Upper lobe of right lung (tissue), 1 donor: ENCODE measurements at places on chromosomes 2 and 18.

DNA sequence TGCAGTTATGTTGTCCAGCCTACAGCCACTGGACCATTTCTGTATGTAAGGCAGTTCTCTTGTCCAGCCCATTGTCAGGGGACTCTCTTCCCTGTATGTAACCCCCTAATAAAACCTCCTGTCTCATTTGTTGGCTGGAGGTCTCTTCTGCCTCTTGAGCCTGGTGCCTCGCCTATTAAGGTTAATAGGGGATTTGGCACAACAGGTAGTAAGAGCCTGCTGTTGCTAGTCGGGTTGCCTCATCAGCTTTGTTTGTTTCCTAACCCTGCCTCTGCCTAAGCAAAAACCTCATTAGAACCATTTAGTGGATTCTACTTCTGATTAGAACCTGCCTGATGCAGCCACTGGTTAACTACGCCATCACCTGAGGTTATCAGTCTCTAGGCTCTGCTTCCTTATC lies 62.2 kb upstream of the STPG4 start:
- H3K27me3 ChIP-seq: no peaks in the 10 kb centered on the region
- no peak overlapping the region for H3K27ac ChIP-seq
- no peaks in the 10 kb centered on the region for H3K4me1 ChIP-seq

DNA sequence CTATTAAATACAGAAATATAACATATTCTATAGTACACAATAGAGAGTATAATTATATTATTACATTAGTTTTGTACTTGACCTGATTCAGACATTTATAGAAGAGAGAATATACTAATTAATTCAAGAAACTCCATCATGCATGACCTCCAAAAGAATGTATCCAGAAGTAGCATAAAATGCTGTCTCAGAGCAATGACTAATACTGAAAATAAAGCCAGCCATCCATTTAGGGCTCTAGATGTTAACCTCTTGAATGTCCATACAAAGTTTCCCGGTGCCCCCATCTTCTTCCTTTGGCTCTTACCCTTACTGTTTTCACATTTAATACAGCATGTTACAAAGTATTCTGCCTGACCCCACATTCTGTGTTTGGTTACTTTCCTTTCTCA lies 102.0 kb downstream of the ARHGAP15 start:
- no peak for DNase-seq
- H3K27me3 ChIP-seq: no peaks in the 10 kb centered on the region
- no peak overlapping the region for H3K4me3 ChIP-seq
- H3K36me3 ChIP-seq: no peaks in the 10 kb centered on the region

DNA sequence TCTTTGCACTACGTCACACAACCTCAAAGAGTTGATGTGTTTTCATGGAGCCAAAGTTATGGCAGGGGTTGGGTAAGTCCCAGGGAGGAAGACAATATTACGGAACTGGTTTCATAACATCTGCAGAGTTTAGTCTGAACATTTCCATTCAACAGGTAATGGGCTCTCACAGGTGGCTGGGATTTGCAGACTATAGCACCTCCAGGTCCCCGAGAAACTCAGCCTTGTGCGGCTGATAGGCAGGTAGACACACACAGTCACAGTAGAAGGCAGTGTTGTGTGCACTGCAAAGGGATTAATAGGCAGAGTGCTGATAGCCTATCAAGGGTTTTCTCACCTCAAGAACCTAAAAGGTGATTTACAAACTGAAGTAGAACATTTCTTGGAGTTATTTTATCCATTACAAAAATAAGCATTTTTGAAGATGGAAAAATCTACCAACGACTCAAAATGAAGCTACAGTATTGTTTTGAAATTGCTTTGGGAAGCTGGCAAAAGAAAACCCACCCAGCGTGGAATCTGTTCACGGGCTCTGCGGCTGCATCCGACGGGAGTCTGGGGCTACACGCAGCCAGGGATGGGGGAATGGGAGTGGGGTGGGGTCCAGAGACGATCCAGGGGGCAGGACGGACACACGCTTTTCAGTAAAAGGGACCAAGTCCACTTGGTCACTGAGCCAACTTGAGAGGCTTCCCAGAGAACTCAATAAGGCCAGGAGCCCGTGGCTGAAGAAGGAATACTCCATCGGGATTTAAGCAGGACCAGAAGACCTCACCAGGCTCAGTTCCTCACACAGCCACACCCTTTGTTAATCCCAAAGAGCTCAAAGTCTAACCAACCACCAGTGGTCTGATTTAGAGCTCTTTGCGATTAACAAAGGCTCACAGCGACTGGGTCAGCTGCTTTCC lies 82.9 kb downstream of the CHRNA1 start:
- H3K4me1 ChIP-seq: no peaks in the 10 kb centered on the region
- H3K36me3 ChIP-seq: no peaks in the 10 kb centered on the region
- peak overlapping the region; percentile 89 for H3K4me3 ChIP-seq
- DNase-seq: no peak
- no peaks in the 10 kb centered on the region for H3K27me3 ChIP-seq
- peak overlapping the region; percentile 77 for H3K27ac ChIP-seq

DNA sequence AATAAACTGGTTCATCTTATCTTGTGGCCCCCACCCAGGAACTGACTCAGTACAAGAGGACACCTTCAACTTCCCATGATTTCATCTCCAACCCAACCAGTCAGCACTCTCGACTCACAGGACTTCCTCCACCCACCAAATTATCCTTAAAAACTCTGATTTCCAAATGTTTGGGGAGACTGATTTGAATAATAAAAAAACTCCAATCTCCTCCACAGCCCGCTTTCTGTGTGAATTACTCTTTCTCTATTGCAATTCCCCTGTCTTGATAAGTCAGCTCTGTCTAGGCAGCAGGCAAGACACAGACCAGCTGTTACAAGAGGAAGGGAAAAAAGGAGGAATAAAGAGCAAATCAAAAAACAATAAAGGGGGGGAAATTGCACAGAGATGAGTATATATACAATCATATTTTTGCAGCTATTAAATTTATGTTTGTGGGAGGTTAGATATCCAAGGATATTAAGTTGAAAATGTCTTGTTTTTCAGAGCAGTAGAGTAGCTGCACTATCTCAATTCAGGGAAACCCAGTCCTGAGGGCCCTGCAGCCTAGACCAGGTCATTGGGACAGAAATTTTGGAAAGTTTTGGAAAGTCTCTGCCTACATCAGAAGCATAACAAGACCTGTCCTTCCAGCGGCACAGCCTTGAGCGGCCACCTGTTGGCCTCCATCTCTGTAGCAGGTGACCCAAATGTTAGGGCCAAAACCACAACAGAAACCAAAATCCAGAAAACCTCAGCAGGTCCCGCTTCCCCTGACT lies 32.8 kb upstream of the SIGLEC15 start:
- no peaks in the 10 kb centered on the region for H3K36me3 ChIP-seq
- no peaks in the 10 kb centered on the region for H3K4me1 ChIP-seq
- H3K4me3 ChIP-seq: no peak overlapping the region
- no peak for DNase-seq
- H3K27me3 ChIP-seq: no peaks in the 10 kb centered on the region

DNA sequence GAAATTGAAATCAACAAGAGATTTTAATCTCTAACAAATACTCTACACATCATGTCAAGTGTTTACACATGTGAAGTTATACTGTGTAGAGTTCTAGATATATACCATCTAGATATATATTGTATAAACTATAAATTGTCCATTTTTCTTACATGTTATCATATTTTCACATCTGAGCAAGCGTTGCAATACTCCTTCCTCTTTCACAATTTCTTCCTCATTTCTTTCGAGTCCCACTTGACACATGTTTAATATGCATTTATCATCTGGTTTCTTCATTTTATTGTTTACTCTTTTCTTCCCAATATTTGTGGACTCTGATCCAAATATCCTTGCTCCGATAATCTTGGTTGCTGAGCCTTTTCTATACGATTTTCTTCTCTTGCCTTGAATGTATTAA lies 50.2 kb downstream of the UNC80 start:
- H3K27ac ChIP-seq: no peak overlapping the region
- no peaks in the 10 kb centered on the region for H3K27me3 ChIP-seq
- no peaks in the 10 kb centered on the region for H3K4me1 ChIP-seq
- H3K36me3 ChIP-seq: no peaks in the 10 kb centered on the region
- DNase-seq: no peak

- H3K36me3 ChIP-seq: no peaks in the 10 kb centered on the region
- no peak overlapping the region for H3K4me3 ChIP-seq
- H3K27ac ChIP-seq: no peak overlapping the region
- no peaks in the 10 kb centered on the region for H3K27me3 ChIP-seq
- no peaks in the 10 kb centered on the region for H3K4me1 ChIP-seq
Measured at GRCh38 chr2:238706673-238707072, 141.2 kb upstream of the TWIST2 start.

DNA sequence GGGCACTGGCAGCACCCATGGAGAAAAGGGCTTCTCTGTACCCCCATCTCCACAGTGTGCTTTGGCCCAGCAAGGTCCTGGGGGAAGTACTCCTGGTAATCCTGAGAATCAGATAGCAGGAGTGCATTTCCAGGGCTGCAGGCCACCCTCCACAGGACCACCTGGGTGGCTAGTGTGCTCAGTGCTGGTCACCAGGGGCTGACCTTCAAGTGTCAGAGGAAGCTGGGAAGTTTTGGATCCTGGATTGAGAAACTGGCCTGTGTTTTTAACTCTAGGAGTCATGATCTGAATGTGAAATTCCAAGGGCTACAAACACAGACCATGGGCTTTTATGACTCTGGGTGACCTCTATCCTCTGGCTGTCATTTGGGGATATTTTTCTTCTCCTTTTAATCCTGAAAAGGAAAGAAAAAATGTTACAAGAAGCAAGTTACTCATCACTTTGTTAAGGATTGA lies 9.3 kb downstream of the RHOB start:
- H3K4me3 ChIP-seq: no peak overlapping the region
- peaks cover 3% of the 10 kb centered on the region for H3K4me1 ChIP-seq
- no peaks in the 10 kb centered on the region for H3K27me3 ChIP-seq
- DNase-seq: no peak
- no peak overlapping the region for H3K27ac ChIP-seq
- no peaks in the 10 kb centered on the region for H3K36me3 ChIP-seq

DNA sequence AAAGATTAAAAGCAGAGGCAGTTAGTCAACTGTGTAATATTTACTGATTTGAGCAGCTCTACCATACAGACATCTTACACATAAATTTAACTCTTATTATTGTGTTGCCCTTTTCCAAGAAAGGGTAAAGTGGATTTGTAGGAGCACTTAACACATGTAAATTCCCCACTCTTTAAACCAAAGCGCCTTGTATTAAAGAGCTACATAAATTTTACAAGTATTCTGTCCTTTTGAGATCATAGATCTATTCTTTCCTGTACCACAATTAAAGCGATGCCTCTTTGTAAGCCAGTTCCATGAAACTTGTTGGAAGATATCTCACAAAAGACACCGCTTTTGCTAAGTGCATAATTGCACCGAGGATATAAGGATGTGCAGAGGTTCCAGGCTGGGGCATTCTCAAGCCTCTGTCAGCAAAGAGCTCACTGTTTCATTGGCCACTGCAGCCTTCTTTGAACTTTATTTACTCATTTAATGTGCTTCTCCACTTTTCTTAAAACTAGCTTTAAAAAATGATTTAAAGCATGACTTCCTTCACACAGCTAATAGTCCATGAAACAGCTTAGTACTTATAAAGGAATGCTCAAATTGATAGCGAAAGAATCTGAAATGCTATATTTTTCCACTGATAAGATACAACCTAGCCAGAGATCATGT lies 520.0 kb upstream of the TCF4 start:
- H3K27ac ChIP-seq: no peak overlapping the region
- no peaks in the 10 kb centered on the region for H3K36me3 ChIP-seq
- H3K4me1 ChIP-seq: no peaks in the 10 kb centered on the region
- no peak overlapping the region for H3K4me3 ChIP-seq

GRCh38 chr2:109193807-109194619 lies 65.0 kb downstream of the SH3RF3 start:
- peaks cover 17% of the 10 kb centered on the region for H3K4me1 ChIP-seq
- no peak overlapping the region for H3K27ac ChIP-seq
- peak; percentile 32 for DNase-seq
- no peak overlapping the region for H3K4me3 ChIP-seq
- H3K36me3 ChIP-seq: no peaks in the 10 kb centered on the region

DNA sequence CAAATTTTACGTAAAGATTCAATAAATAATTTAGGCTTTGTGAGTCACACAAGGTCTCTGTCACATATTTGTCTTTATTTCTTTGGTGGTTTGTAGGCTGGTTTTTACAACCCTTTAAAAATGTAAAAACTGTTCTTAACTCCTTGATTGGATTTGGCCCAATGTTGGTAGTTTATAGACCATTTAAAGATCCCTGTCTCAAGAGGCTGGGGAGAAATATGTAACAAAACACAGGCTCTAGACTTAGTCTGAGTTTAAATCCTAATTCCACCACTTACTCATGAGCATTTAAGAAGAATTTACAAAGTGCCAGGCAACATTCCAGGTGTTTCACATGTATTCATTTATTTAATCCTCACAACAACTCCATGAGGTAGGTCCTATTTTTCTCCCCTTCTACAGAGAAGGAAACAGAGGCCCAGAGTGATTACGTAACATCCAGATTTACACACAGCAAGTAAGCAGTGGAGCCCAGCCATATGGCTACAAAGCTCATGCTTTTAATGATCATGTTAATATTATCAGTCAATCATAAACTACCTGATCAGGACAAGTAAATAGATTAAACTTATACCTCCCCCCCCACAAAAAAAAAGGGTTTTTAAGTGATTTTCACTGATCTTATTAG lies 416.6 kb upstream of the ACVR2A start:
- no peaks in the 10 kb centered on the region for H3K36me3 ChIP-seq
- no peaks in the 10 kb centered on the region for H3K27me3 ChIP-seq
- H3K27ac ChIP-seq: no peak overlapping the region
- H3K4me3 ChIP-seq: no peak overlapping the region

- no peaks in the 10 kb centered on the region for H3K36me3 ChIP-seq
- H3K27ac ChIP-seq: no peak overlapping the region
- H3K27me3 ChIP-seq: no peaks in the 10 kb centered on the region
- no peak overlapping the region for H3K4me3 ChIP-seq
Measured at GRCh38 chr2:60490848-60491247, 62.6 kb downstream of the BCL11A start.

GRCh38 chr2:171410101-171410500 lies 23.7 kb downstream of the METTL8 start:
- DNase-seq: no peak
- no peak overlapping the region for H3K27ac ChIP-seq

GRCh38 chr2:221133941-221134340 lies 438.2 kb downstream of the EPHA4 start:
- H3K4me1 ChIP-seq: no peaks in the 10 kb centered on the region
- no peaks in the 10 kb centered on the region for H3K27me3 ChIP-seq
- no peaks in the 10 kb centered on the region for H3K36me3 ChIP-seq
- H3K27ac ChIP-seq: no peak overlapping the region
- no peak overlapping the region for H3K4me3 ChIP-seq
